T-helper 2 cell (primary cell): ENCODE measurements at places on chromosomes 1 and 21.
A peak's percentile ranks its signal among the peaks of the same experiment; 100 is the strongest.

GRCh38 chr1:30527511-30528140 lies 195.8 kb downstream of the MATN1 start:
- no peak for DNase-seq

DNA sequence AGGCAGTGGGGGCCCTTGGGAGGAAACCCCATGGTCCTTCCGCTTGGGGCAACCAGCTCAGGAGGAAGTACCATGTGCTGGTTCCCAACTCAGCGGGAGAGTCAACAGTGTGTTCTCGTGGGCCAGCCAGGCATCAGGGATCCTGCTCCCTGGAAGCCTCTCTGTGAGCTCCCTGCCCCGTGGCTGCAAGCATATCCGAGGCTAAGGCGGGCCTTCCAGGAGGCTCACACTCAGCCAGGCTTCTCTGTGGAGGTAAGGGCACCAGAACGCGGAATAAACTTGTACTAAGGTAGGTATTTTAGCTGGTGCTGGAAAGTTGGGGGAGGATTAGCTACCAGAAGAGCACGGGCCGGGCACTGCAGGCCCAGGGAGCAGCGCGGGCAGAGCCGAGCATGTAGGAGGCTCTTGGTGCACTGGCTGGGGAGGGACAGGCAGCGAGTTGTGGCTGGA lies 74.7 kb upstream of the POU3F1 start:
- DNase-seq, result no peak

DNA sequence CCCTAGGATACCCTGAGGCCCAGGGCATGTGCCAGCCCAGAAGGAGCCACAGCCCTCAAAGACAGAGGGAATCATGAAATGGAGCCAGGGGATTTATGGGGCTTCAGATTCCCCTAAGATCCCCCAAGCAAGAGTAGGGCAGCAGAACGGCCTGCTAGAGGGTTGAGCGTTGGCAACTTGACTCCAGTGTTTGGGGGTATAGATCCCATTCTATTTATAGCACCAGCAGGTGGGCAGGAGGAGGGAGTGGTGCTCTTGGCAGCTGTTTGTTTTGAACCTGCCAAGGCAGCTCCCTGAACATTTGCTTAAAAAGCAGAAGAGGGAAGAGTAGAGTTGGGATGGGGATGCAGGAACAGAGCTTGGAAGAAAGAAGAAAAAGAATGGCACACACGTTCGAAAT lies 33.7 kb downstream of the GLUL start:
- DNase-seq, result no peak

GRCh38 chr1:84166797-84167196 lies 22.7 kb downstream of the PRKACB start:
- no peak for DNase-seq

DNA sequence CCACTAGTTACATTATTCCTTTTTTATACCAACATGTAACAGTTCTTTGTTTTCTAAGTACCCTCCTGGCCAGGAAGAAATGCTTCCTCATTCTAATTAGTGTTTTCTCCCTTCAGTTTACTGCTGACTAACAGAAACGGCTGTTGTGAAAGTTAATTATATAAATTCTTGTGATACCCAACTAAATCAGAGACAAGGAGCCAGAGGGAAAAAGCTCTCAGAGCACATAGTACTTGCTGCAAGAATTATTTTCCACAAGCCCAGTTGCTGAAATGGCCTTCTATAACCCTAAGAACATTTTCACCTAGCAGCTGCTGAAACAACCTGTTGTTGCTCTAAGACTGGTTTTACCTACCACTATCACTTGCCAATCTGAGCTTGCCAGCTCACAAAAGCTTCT lies 82.4 kb downstream of the FAF1 start:
- no peak for DNase-seq

GRCh38 chr1:239547987-239548386 lies 161.6 kb downstream of the CHRM3 start:
- DNase-seq, result no peak

DNA sequence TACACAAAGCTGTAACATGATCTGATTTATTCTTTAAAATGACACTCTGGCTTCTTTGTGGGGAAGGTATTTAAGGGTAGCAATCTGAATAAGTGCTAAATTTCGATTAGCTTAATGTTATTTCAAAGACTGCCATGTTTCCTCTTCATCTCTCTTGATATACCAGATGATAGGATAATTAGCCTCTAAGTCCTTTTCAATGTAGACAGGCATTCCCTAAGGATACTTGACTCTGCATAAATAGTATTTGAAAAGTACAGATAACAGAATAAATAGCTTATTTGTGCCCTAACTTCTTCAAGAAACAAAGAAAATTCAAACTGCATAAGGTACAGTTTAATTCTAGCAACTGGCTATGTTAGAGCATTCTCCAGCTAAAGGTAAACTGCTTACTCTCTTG lies 46.2 kb downstream of the ARHGAP29 start:
- DNase-seq, result no peak

DNA sequence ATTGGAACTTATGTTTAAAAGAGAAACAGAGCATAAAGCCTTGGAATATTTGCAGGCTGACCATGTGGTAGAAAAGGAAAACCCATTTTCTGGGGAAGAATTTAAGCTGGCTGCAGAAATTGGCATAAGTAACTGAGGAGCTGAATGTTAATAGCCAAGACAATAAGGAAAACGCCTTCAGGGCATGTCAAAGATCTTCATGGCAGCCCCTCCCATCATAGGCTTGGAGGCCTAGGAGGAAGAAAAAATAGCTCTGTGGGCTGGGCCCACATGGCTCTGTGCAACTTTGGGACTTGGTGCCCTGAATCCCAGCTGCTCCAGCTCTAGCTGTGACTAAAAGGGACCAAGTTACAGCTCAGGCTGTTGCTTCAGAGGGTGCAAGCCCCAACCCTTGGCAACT lies 51.5 kb downstream of the CTH start:
- DNase-seq, result no peak

DNA sequence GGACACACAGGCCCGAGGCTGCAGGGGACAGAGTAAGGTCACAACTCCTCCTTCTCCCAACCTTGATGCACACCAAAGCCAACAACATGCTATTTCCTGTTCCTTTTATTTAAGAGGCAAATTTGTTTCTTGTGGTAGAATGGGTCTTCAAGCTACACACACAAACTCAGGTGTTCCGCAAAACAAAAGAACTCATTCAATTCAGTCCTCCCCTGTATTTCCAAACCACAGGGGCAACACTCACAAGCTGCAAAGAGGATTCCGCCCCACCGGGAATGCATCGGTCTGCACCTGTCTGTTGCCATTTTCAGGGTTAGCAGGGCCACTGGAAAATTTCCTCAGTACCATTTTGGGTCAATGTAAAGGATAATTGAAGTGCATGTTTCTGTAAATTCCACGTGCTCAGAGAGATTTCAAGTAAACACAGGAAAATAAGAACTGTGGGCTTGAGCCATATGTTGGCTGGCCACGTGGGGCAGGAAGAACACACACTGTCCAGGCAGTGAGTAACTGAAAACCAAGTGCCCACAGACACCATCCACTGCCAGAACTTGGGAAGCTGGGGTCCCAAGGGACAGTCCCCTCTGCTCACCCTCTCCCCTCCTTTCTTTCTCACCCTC lies 145.2 kb upstream of the ERG start:
- DNase-seq, result no peak

- peak; percentile 95 for DNase-seq
Measured at GRCh38 chr1:169312084-169312954, 55.3 kb downstream of the NME7 start.

DNA sequence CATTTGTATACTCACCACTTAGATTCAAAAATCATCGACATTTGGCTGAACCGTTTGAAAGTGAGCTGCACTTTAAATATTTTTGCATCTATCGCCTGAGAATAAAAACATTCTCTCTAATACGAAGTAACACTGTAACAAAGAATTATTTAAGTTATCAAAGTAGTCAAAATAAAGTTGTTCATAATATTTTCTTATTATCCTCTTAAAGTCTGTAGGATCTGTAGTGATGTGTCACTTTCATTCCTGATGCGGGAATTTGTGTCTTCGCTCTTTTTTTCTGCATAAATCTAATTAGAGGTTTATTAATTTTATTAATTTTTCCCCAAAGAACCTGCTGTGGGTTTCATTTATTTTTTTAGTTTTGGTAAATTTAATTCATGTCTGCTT lies 74.8 kb downstream of the ETS2 start:
- DNase-seq, result no peak

DNA sequence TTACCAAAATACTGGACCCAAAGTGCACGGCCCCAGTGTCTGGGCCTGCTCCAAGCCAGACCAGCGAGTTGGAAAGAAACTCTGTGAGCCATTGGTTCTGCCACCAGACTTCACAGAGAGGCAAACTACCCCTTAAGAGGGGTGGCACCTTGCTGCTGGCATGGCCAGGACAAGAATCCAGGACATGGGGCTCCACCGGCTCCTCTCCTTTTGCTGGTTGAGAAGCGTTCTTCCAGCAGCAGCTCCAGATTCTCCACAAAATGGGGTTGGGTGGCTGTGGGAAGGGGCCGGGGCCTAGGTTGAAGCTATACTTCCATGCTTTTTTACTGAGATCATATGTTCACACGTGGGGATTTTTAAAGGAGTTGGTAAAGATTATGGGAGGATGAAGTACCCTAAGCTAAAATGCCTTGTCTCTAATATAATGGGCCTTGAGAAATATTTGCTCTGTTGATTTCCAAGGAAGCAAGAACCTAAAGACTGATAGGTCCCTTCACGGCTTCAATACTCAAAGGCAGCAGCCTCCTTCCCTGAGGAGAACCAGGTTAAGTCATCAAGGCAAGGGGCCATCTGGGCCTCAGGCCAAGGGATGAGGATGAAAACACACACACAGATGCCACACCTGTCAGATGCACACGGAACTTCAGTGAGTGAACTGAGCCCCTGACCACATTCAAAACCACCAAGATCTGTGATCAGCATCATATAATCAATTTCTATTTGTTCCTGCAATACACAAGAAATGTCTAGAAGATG lies 3.1 kb downstream of the C1orf198 start:
- DNase-seq, result no peak

- DNase-seq, result no peak
Measured at GRCh38 chr1:59502009-59502691, 205.3 kb downstream of the FGGY start.

DNA sequence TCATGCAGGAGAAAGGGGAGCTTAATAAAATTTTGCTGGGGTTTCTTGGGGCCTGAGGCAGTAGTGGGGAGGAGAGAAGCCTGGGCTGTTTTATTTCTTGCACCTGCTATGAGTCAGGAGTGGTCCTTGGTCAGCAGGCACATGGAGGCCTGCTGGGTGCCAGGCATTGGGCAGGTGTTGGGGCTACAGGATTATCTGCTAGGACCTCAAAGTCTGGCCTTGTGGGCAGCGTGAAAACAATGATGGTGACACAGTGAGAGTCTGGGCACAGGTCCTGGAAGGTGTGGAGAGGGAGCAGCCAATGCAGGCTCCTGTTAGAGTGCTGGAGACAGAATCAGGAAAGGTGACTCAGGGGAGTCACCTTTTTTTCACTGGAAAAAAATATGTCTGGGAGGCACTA lies 17.2 kb downstream of the ROR1 start:
- no peak for DNase-seq

DNA sequence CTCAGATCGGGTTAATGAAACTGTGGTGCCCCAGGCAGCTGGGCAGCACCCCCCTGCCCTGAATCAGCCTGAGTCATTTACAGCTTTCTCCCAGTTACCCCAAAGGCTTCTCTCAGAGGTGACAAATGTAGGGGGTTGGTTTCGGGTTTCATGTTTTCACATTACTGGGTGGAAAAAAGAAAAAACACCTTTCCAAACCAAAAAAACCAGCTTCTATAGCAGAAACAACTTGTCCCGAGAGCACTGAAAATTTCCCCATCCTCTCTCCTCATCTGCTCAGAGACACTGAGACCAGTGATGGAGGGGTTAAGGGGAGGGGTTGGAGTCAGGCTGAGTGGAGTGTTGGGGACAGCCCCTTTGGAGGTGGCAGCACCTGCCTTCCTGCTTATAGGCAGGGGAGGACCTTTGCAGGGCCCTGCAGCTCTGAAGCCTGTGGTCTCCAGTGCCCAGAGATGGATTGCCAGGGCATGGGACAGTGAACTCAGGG lies 15.6 kb downstream of the UTP11 start:
- no peak for DNase-seq

DNA sequence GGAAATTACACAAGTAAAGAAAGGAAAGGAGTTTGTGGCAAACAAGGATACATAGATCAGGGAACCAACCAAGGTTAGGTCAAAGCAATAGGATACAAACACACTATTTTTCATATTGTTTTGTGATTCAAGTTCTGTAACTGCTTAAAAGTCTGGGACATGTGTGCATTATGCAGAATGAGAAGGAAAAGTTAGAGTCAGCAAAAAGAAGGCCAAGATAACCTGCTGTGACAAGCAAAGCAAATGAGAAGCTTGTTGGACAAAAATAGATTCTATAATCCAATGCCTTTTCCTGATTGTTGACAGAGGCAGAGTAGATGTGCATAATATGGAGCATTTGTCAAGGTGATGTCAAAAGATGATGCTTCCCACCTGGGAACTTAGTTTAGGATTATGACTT lies 556.0 kb upstream of the CXADR start:
- no peak for DNase-seq

- DNase-seq, result no peak
Measured at GRCh38 chr1:241356519-241357365, at the start of gene RGS7. RGS7 (minus strand) TSS chr1:241357205.

DNA sequence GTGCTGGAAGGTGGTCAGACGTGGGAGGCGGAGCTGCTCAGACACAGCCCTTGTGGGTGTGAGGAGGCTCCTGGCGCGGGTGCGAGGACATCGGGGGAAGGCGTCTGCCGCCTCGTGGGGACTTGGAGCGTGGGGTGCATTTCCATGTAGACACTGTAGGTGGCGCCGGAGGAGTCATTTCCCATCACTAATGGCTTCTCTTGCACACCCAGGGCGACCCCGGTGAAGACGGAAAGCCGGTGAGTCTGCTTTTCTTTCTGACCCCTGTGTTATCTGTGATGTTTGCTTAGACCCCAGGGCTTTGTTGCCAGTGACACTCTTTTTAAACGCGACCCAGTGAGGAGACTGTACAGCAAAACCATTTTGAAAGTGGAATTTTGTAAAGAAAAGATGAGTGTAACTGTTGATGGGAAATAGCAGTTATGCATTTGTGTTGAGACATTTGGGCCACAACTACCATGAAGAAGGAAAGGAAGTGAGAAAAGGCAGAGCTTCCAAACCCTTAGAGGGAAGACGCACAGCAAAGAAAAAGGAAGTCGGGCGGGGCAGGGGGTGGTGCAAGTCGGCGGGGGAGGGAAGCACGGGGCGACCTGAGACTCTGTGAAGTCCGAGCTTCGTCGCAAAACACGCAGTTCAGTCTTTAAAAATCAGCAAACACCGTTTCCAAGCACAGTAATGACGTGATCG lies 64.0 kb downstream of the SLC19A1 start:
- peak; percentile 70 for DNase-seq

- no peak for DNase-seq
Measured at GRCh38 chr1:58813801-58814200, 30.0 kb upstream of the JUN start.

GRCh38 chr1:233614743-233615521 lies 1.0 kb downstream of the KCNK1 start:
- peak; percentile 59 for DNase-seq

DNA sequence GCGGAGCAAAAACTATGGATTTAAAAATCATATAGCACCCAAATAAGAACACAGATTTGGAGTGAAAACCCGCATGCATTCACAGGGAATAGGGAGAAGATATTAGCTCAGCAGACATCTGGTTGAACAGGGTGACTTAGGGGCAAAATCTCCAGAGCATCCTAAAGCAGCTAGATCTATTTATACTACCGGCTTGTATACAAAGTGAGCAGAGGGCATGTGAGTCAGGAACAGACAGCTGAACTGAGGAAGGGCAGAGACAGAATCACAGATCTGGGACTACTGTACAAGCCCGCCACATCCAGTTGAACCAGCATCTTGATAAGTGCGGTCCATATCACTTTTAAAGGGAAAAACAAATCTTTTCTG lies 35.2 kb upstream of the EXOSC10 start:
- DNase-seq, result no peak

- no peak for DNase-seq
Measured at GRCh38 chr1:180262628-180263488, 32.8 kb downstream of the LHX4 start.
